Fibroblast of lung (primary cell): ENCODE measurements at places on chromosomes 2 and 18. TPM values are rescaled to one million over a fixed set of nuclear protein-coding genes. Genes with fewer than 3 reads are reported as not detected.

The ADRA2B gene
- not detected in 2 replicates for total RNA-seq

The SEMA4F gene
- 5.1 and 9.4 TPM in 2 replicates for total RNA-seq

The UGT1A4 gene
- not detected in 2 replicates for total RNA-seq

GRCh38 chr2:162382278-162382677 is 38.3 kb downstream of the GCA start:
- no peak overlapping the region for H3K4me3 ChIP-seq
- no peaks in the 10 kb centered on the region for H3K36me3 ChIP-seq
- no peaks in the 10 kb centered on the region for H3K4me1 ChIP-seq
- no peaks in the 10 kb centered on the region for H3K27me3 ChIP-seq
- no peak overlapping the region for H3K27ac ChIP-seq

- DNase-seq, result no peak
- H3K4me1 ChIP-seq, result peaks cover 6% of the 10 kb centered on the region
- H3K36me3 ChIP-seq, result no peaks in the 10 kb centered on the region
- H3K4me3 ChIP-seq, result no peak overlapping the region
- no peaks in the 10 kb centered on the region for H3K27me3 ChIP-seq
Measured at GRCh38 chr2:128359841-128360240, 41.2 kb upstream of the HS6ST1 start.

The ABHD1 gene
- total RNA-seq, result 0.17 and 0.26 TPM in 2 replicates

- H3K36me3 ChIP-seq, result no peaks in the 10 kb centered on the region
- no peak overlapping the region for H3K4me3 ChIP-seq
- DNase-seq, result peak; percentile 93
- H3K27me3 ChIP-seq, result no peaks in the 10 kb centered on the region
- H3K27ac ChIP-seq, result no peak overlapping the region
- peaks cover 2% of the 10 kb centered on the region for H3K4me1 ChIP-seq
Measured at GRCh38 chr2:180707884-180708205, 272.6 kb upstream of the UBE2E3 start.

DNA sequence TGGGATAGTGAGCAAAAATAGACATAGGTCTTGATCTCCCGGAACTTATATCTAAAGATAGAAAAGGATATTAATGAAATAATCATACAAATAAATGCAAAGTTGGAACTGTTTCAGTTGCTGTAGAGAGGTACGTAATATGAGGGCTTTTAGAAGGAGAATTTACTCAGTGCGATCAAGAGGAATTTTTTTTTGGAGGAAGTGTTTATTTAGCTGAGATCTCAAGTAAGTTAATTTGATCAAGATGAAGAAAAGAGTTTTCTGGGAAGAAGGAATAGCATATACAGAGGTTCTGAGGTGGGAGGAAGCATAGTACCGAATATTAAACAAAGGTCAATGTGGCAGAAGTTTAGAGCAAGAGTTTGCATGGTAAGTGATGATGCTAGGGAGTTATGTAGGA is 11.3 kb downstream of the MBD5 start:
- no peaks in the 10 kb centered on the region for H3K36me3 ChIP-seq
- H3K4me3 ChIP-seq, result no peak overlapping the region
- DNase-seq, result no peak
- no peaks in the 10 kb centered on the region for H3K4me1 ChIP-seq

The SLC5A7 gene
- not detected in 2 replicates for total RNA-seq

GRCh38 chr2:71587509-71588073 is 134.2 kb downstream of the DYSF start:
- no peak overlapping the region for H3K27ac ChIP-seq
- H3K4me3 ChIP-seq, result no peak overlapping the region
- H3K36me3 ChIP-seq, result no peaks in the 10 kb centered on the region

- peak within 1 kb of the TSS; percentile 99 for H3K27ac ChIP-seq
- peaks cover 2% of the 10 kb centered on the region for H3K36me3 ChIP-seq
- H3K4me3 ChIP-seq, result peak within 1 kb of the TSS; percentile 95
- no peaks in the 10 kb centered on the region for H3K27me3 ChIP-seq
- H3K4me1 ChIP-seq, result peaks cover 3% of the 10 kb centered on the region
- peak; percentile 91 for DNase-seq
Measured at GRCh38 chr2:53970724-53971602, at the start of gene PSME4. TSS of gene PSME4 (minus strand) at chr2:53970993. CDS start at chr2:53970784, 209 bp downstream.

DNA sequence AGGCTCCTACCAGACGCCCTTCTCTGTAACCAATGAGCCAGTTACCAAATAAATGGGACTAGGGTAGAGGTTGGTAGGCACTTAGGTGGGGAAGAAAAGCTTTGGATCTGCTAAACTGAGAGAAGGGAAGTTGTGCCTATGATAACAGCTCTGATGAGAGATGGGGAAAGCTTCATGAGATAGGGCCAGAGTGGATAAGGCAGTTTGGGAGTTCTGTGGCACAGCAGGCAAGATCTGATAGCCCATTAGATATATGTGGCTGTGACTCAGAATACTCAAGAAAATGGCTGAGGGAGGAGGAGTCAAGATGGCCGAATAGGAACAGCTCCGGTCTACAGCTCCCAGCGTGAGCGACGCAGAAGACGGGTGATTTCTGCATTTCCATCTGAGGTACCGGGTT is 99.8 kb downstream of the PDE11A start:
- H3K36me3 ChIP-seq, result no peaks in the 10 kb centered on the region
- no peaks in the 10 kb centered on the region for H3K27me3 ChIP-seq
- DNase-seq, result no peak

GRCh38 chr2:45340318-45340717 is 270.7 kb downstream of the SRBD1 start:
- no peak for DNase-seq
- H3K4me3 ChIP-seq, result no peak overlapping the region
- peaks cover 24% of the 10 kb centered on the region for H3K27me3 ChIP-seq
- no peaks in the 10 kb centered on the region for H3K36me3 ChIP-seq

DNA sequence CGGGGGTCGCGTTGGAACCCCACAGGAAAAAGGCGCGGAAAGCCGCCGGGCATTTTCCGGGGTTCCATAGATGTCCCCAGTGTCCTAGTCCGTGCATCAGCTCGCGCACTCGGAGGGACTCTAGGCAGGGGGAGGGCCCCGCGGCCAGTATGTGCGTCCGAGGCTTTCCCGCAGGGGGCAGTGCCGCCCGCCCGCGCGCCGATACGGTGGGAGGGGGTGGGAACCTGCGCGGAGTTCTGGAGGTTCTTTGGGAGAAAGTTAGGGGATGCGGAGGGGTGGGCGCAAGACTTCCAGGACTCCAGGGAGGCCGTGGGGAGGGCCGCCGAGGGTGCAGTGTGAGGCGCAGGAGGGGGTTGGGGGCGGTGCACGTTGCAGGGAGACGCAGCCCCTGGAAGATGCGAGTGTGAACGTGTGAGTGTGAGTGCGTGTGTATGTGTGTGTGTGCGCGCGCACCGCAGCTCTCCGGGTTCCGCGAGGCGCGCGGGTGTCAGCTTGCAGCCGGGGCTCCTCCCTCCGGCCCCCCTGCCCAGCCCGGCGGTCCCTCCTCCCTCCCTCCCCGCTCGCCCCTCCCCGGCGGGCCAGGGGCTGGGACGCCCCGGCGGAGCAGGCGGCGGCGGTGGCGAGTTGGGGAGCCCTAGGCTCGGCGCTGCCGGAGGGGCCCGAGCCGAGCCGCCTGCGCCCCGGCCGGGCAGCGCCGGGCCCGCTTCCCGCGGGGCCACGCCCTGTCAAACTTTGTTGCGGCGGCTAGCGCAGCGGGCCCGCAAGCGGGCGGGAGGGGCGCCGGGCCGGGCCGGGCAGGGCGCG is at the start of gene TCF7L1:
Gene TCF7L1 (plus strand): TSS at position 559 of the 804 bp plus-strand sequence. CDS start 293 bp downstream, outside the sequence.
- no peaks in the 10 kb centered on the region for H3K27me3 ChIP-seq
- H3K4me1 ChIP-seq, result peaks cover 4% of the 10 kb centered on the region
- peak; percentile 91 for DNase-seq
- H3K27ac ChIP-seq, result peak within 1 kb of the TSS; percentile 27
- peak within 1 kb of the TSS; percentile 78 for H3K4me3 ChIP-seq

DNA sequence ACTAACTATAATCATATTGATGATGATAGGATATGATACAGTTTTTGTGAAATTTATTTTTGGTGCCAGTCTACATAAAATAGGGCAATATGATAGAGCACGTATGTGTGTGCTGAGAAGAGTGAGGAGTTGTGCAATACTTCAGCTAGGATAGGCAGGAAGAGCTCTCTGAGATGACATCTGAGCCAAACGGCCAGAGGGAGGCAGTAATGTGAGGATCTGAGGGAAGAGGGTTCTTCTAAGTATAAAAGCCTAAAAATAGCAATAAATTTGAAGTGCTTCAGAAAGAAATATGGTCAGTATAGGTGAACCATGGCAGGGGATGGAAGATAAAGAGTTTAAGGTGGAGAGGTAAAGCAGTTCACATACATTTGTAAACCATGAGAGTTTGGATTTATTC is 102.5 kb downstream of the OLA1 start:
- no peaks in the 10 kb centered on the region for H3K4me1 ChIP-seq
- no peaks in the 10 kb centered on the region for H3K27me3 ChIP-seq
- no peak for DNase-seq
- no peak overlapping the region for H3K27ac ChIP-seq
- no peaks in the 10 kb centered on the region for H3K36me3 ChIP-seq
- no peak overlapping the region for H3K4me3 ChIP-seq

The EFEMP1 gene
- 467 and 615 TPM in 2 replicates for total RNA-seq

DNA sequence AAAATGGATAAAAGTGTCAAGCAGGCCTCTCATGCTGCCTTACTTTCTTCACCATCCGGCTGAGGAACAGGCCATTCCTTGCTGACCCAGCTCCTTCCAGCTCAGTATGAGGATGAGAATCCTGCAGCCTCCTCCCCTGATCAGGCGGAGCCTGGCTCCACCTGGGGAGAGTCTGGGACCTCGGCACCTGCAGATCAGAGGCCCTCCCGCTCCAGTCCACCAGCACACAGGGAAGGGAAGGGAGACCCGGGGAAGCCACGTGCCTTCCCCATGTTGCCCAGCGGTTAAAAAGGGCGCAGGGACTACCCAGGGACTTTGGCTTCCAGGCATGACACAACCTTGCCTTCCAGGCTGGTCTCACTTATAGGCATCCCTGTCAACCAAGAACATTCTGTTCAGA is 172.0 kb downstream of the NDUFA10 start:
- no peak overlapping the region for H3K27ac ChIP-seq
- DNase-seq, result no peak
- H3K36me3 ChIP-seq, result no peaks in the 10 kb centered on the region
- no peaks in the 10 kb centered on the region for H3K4me1 ChIP-seq
- no peak overlapping the region for H3K4me3 ChIP-seq
- H3K27me3 ChIP-seq, result no peaks in the 10 kb centered on the region

DNA sequence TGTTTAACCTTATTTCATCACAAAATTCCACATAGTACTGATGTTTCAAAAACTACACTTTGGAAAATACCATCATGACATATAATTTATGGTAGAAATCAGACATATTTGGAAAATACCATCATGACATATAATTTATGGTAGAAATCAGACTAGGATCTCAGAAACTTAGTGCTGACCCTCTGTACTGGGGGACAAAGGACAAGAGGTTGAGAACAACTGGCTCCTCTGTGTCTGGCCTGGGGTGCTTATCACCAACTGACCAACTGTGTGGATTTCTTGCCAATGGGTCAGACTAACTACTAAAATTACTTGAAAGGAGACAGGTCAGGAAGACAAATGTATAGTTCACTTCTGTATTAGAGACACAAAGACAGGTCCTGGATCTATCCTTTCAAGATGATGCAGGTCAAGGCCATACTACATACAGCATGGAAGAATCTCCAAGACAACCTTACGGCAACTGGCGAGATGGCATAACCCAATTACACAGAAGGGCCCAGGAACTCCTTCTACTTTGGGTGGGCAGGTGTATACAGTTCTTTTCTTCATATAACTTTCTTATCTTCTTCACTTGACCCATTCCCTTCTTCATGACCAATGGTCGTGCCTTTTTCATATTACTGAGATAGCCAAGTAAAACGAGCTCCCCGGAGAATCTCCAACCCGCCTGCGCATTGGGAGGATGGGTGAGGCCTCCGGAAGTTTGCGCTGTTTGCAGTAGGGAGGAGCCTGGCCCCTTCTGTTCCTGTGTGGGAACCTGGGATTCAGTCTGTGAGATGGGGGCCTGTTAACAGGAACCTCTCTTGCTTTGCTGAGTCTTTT is 290.5 kb downstream of the AGPS start:
- no peaks in the 10 kb centered on the region for H3K4me1 ChIP-seq
- no peak for DNase-seq
- H3K36me3 ChIP-seq, result no peaks in the 10 kb centered on the region

DNA sequence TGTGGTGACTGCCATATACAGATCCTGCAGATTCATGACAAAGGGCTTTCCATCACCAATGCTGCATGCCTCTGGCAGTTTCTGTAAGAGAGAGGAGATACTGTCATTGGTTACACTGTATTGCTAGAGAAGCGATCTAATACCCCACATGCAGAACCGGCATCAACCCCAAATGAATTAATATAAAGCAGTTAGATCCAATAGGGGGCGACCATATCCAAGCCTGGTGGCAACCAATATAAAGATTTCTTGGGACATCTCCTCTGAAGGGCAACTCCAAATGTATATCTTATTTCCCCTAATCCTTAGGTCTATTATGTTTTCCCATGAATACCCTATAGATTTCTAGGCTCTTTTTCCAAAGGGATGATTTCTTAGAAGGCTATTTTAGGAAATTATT is 17.4 kb upstream of the IHH start:
- no peak overlapping the region for H3K4me3 ChIP-seq
- H3K36me3 ChIP-seq, result peaks cover 3% of the 10 kb centered on the region
- no peaks in the 10 kb centered on the region for H3K27me3 ChIP-seq
- no peak overlapping the region for H3K27ac ChIP-seq
- H3K4me1 ChIP-seq, result no peaks in the 10 kb centered on the region
- DNase-seq, result no peak

GRCh38 chr2:192471982-192472381 is 277.2 kb upstream of the TMEFF2 start:
- DNase-seq, result no peak
- no peak overlapping the region for H3K4me3 ChIP-seq
- H3K4me1 ChIP-seq, result no peaks in the 10 kb centered on the region
- H3K27ac ChIP-seq, result no peak overlapping the region
- no peaks in the 10 kb centered on the region for H3K27me3 ChIP-seq

DNA sequence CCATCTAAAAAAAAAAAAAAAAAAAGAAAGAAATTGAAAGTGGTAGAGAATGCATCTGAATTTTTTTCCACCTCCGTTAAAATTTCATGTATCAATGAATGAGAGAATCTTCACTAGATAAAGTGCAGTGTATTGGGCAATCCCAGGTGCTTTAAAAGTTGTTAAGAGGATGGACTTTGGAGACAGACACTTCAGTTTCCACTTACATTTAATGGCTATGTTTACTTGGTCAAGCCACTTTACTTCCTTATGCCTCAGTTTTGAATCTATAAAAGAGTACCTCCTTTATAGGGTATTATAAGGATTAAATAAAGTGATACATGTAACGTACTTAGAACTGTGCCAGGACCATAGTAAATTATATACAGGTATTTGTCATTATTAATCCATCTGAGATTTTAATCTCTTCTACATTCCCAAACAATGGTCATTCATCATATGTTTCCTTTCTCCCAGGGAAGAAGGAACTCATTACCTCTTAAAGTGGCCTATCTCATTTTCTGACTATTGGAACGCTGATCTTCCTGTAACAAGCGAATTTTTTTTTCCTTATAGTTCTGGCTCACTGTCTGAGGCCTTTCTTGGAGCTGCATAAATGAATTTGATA is 29.1 kb upstream of the TANK start:
- H3K36me3 ChIP-seq, result no peaks in the 10 kb centered on the region
- no peak for DNase-seq
- no peak overlapping the region for H3K27ac ChIP-seq

DNA sequence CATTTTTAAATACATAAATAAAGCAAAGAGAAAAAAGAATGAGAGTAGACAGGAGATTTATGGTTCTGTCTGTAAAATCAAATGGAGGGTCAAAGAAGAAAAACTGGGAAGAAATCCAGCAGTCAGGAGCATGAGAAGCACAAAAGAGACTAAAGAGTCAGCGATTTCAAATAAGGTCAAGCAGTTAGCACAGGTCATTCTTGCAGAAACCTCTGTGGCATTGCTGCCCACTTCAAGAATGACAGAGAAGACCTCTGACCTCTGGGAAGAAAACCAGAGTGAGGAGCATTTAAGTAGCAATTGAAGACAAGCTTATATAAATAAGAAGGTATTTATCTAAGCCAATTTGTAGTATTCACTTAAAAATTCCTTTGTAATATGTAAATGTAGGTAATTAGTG is 172.0 kb upstream of the SPOPL start:
- no peaks in the 10 kb centered on the region for H3K27me3 ChIP-seq
- no peak overlapping the region for H3K4me3 ChIP-seq
- H3K27ac ChIP-seq, result no peak overlapping the region
